ENCODE measurements at places on chromosomes 13 and 19.

DNA sequence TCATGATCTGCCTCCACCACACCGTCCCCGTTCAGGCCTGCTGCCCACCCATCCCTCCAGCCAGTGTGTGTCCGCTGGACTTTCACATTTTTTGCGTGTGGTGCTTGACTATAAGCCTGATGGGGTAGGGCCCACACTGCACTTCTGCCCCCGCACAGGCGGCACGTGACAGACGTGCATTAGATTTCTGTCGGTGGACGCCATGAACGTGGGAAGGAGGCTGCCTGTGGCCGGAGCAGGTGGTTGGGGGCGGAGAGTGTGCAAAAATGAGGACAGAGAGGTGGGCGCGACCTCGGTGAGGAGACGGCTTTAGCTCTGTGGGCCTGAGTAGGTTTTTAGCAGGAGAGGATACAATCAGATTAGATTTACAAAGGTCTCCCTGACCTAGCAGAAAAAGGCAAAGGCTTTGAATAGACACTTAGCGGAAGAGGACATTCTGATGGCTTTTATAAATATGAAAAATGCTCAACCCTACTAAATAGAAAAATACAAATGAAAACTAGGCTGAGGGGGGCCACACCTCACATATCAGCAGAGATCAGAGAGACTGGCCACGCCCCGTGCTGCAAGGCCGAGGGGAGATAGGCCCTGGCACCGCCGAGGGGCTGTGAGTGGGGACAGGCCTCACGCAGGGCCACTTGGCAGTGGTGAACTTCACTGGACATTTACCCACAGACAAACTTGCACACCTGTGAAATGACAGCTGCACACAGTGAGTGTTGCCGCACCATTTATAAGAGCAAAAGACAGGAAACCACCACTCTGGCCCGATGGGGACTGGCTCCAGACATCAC lies 25.4 kb downstream of the PAK4 start:
- DNase-seq = no peak

DNA sequence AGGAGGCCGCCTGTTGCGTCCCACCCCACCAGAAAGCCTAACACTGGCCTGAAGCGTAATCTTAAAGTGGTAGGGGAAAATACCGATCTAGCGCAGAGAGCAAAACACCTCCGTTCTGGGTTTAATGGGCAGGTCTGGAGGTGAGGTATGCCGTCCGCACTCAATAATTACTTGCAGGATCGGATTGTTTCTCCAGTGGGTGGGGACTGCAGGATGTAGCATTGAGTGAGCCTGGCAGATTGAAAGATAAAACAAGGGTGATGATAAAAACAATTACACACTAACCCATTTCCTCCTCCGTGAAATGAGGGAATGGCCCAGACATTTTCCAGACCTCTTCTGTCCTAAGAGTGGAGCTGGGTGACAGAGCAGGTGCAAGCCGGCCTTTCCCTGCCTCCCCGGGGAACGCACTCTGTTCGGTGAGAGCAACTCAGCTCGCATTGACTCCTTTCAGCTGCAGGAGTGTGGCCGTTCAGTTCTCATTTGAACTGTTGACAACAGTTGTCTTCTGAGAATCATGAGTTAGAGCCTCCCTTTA lies 110.2 kb upstream of the DOCK9 start:
- DNase-seq = no peak

GRCh38 chr13:25871389-25872125 lies 180.3 kb downstream of the SHISA2 start:
- DNase-seq = peak; percentile 61

DNA sequence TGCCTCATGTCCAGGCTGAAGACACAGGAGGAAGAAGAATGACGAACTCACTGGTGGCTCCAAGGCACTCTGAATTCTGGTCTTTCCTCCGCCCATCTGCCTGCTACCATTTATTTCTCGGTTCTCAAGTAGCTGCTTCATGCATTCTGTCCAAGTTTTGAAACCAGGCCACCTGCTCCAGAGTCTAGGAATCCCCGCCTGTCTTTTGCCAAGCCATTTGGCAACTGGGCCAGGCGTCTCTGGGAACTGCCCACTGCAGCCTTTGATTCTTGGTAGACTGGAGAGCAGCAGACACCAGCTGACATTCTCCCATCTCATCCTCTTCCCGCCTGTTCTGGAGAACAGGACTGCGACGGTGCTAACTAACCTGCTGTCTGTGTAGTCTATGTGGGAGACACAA lies 10.8 kb downstream of the SLC35E1 start:
- no peak for DNase-seq
